ENCODE measurements at places on chromosomes 3 and 15.

DNA sequence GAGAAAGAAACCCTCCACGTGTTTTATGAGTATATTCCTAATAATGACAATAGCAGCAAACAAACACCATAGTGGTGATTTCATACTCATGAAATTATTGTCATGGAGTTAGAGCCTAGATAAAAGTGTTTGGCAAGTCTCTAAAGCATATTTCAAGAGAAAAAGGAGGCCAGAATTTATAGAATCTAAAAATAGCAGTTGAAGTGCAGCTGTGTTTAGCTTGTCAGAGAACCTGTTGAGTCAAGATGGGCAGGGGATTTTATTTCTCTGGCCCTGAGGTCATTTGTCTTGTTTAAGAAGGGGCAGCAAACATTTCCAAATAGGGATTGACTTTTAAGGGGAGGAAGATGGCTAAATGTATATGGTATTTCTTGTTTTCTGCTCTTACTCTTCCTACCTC is 279.6 kb upstream of the CTDSPL start:
- peak; percentile 30 for DNase-seq

DNA sequence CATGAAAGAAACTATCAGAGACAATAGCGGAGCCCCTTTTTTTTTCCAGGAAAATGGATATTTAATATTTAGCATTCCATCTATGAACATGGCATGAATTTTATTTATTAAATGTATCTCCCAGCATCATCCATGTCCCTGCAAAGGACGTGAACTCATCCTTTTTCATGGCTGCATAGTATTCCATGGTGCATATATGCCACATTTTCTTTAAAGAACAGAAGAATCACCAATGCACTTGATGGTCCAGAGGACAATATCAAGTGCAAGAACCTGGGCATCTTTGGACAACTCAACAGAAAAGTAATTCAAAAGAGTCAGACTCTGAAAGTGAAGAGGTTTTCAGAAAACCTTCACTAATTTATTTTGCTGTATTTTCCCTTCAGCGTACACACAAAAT is 133.0 kb upstream of the SLC7A14 start:
- DNase-seq: no peak

GRCh38 chr3:194539498-194539897 is 52.7 kb upstream of the ATP13A3 start:
- DNase-seq: no peak

DNA sequence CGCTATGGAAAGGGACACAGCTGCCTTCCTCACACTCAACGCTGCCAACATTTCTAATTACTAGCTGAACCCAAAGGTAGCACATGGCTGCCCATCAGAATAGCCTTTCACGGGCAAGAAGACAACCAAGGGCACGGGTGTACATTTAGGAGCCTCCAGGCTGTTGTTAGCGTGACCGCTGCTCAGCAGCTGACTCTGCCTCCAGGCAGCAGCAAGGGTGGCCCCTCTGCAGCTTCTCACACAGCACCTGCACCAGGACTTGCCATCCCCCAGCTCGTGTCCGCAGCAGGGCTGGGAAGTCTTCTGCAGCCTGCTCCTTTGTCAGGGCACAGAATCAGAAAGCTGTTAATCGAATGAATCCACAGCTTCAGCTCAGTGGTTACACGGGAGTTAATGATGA is 146.8 kb downstream of the ADAMTS17 start:
- DNase-seq: no peak

DNA sequence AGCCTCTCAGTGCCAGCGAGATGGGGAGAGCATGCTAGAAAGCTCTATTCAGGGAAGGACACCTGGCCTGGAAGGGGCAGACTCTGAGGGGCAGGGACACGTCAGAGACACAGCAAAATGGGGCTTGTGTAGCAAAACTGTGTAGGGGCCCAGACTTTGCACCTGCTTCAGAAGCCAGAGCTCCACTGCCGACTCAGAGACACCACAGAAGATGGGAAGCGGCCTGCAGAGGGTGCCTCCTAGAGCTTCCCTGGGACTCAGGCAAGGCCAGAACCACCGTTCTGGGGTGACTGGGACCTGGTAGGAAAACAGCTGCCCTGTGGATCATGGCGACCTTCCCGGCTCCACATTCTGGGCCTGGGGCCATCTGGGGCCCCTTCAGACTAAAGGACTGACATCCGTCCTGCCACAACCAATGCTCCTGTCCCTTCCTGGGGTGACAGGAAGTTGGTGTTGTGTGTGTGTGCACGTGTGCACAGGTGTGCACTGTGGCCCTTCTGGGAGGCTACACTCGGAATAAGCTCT is 17.4 kb upstream of the TKT start:
- DNase-seq: no peak

- DNase-seq: no peak
Measured at GRCh38 chr3:24688446-24689148, 193.9 kb upstream of the THRB start.

DNA sequence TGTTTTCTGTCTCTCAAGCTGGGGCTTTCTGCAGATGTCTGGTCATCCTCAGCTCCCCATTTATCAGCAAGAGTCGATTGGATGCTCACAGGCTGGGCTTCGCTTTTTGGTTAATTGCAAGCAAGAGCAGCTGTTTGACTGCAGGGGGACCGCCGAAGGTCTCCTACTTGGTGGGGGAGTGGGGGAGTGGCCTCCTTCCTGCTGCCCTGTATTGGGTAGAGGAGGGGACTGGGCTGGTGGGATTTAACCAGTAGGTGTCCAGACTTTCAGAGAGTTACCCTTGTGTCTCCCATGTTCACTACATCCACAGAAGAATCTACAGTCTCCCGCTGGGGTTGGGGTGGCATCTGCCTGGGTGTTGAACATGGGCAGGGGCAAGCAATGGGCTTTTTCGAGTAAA is 78.7 kb downstream of the PLXNA1 start:
- no peak for DNase-seq

- DNase-seq: no peak
Measured at GRCh38 chr3:30777426-30778113, 116.9 kb downstream of the GADL1 start.

DNA sequence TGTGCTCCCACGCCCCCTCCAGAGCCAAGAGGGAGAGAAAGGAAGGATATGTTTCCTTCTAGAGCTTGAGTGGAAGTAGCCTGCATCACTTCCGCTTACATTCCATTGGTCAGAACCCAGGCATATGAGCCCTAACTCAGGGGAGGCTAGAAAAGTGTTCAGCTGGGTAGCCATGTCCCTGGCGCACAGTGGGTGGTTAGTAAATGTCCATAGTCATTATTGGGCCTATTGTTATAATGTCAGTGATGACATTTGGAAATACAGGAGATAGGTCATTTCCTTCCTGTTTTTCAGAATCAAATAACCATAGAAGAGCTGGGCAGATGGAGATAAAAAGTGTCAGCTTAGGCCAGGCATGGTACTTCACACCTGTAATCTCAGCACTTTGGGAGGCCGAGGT is 27.3 kb downstream of the CD276 start:
- DNase-seq: no peak

- no peak for DNase-seq
Measured at GRCh38 chr3:6301626-6302025, 559.3 kb upstream of the GRM7 start.

Data from NCI-H345 (cell line).